ENCODE measurements at places on chromosomes 2 and 18.

DNA sequence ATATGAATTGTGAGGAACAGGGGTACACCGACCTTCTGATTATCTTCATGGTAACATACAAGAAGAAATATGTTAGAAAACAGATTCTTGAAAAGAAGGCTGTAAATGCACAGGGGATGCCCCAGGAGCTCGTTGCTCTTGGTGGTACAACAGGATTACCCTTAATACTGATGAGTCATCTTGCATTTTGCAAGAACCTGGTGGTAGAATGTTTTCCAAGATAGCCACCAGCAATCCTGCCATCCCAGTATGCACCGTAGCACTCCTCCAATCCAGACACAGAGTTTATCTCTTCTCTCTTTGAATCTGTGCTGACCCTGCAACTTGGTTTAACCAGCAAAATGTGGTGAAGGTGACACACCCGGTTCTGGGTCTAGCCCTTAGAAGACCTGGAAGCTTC, 238.3 kb downstream of the EN1 start:
- no peak for DNase-seq

GRCh38 chr2:48483506-48483905, 46.4 kb upstream of the STON1 start:
- DNase-seq, result no peak

DNA sequence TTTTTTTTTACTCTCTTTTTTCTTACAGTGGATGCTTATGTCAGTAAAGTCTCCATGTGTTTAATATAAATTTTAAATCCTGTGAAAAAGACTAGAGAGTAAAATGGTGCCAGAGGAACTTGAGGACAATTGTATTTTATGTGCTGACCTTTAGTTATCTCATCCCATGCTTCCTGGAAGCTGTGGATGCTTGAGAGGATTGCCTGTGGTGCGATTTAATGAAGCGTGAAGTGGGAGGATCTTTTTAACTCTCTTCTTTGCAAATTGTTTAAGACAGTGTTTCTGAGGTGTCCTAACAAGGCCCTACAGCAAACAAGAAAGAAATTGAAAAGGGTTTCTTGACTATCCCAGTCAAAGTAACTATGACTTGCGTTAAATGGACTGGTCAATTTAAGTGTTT, 84.2 kb downstream of the DTNA start:
- no peak for DNase-seq

- no peak for DNase-seq
These were observed 687.4 kb upstream of the SYT4 start for GRCh38 chr18:43964666-43965065.

DNA sequence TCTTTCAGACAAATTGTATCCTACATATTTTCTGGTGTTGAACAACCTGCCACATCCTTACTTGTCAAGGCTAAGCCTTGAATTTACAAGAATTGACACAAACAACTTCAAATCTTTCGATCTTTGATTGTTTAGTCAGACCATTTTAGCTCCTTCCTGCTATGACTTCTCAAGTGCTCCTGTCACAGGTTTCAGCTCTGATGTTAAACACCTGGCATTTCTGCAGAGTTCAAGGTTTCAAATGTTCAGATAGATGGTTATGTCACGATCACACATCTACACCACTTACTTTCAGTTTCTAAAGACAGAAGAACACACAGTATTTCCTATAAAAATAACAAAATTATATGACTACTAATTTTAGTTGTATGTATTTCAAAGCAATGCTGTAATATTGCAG, 84.0 kb downstream of the RND3 start:
- DNase-seq, result no peak

GRCh38 chr2:140891614-140892212, 1239.1 kb downstream of the LRP1B start:
- DNase-seq, result no peak

GRCh38 chr2:45681675-45682074, 30.2 kb downstream of the PRKCE start:
- DNase-seq, result no peak
